SK-N-DZ (cell line): ENCODE measurements at places on chromosomes 2 and 18.
A peak's percentile ranks its signal among the peaks of the same experiment; 100 is the strongest.

DNA sequence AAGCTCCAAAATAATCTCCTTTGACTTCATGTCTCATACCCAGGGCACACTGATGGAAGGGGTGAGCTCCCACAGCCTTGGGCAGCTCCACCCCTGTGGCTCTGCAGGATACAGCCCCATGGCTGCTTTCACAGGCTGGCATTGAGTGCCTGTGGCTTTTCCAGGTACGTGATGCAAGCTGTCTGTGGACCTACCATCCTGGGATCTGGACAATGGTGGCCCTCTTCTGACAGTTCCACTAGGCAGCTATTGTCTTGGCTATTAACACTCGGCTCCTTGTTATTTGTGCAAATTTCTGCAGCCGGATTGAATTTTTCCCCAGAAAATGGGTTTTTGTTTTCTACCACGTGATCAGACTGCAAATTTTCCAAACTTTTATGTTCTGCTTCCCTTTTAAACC is 634.2 kb downstream of the TSN start:
- no peak for DNase-seq

GRCh38 chr2:8478471-8478793 is 203.4 kb upstream of the ID2 start:
- no peak for DNase-seq

- no peak for DNase-seq
Measured at GRCh38 chr2:238487652-238488346, 61.1 kb downstream of the ASB1 start.

DNA sequence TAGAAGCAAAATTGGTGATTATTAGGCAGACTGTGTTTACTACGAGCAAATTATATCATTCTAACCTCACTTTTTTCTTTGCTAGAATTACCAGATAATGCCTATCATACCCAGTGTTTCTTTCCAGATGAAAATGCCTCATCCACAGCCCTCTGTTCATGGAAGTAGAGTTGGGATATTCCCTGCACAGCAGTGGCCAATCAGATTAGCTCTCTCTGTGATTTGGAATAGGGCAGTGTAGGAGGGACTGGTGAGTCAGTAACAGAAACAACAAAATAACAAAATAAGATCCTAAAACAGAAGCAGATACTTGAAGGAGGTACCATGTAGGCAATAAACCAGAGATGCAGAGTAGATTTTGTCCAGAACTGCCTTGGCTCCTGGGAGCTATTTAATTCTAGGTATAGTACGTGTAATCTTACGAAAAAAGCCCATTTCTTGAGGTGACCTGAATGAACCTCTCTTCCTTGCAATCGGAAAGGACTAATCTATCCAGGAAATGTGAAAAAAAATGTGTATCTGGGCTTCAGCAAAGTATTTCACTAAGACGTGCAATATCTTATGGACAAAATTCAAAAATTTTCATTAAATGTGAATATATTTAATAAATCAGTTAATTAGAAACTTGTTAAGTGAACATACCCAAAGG is 18.4 kb upstream of the TMEM17 start:
- no peak for DNase-seq

DNA sequence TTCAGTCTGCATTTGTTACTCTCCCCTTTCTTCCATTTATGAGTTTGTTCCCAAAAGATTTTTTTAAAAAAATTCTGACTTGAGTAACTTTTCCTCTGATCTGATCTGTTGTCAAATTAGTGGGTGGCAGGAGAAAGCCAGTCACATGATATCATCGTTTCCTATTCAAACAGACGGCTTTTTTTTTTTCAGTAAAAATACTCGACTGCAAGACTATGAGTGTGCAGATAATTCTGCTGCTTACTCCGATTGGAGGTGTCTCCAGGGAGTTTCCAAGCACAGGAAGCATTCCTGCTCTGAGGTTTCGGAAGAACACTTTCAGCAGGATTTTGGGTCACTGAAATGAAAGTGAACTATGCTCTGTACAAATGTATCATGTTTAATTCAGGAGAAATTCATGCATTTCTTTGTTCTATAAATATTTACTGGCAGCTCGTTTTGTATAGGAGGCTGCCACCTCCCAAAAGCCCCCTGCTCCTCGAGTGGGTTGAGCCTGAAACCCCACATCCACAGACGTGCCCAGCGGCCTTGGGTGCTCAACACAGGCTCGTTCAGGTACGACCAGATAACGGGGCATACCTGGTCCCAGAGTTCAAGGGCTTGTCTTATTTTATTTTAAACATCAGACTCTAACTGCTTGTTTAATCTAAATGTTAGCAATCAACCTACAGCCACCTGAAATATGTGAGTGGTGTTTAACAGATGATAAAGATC is 126.9 kb upstream of the ZNF516 start:
- DNase-seq, result peak; percentile 39

DNA sequence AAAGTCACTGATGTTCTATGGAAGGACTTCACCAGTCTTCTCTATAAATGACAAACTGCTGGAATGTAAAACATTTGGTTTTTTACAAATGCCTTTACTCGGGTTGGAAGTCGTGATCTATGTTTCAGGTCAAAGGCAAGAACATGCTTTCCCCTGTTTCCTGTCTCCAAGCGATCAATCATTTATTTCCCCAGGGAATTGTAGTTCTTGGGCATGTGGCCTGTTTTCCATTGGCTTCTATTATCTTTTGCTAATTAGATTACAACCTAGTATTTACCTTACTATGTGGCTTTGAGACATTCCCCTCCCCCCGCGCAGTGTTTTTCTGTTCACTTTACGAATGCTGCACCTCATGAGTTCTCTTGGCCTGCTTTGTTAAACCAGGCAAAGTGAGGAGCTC is 684.2 kb downstream of the EPHA4 start:
- peak; percentile 52 for DNase-seq

GRCh38 chr18:61995618-61996017 is 102.8 kb upstream of the RNF152 start:
- no peak for DNase-seq

- no peak for DNase-seq
Measured at GRCh38 chr2:29769847-29770246, 151.5 kb downstream of the ALK start.

GRCh38 chr2:228777855-228778355 is 493.2 kb downstream of the PID1 start:
- DNase-seq, result no peak

- no peak for DNase-seq
Measured at GRCh38 chr2:241728627-241729026, 5.8 kb upstream of the D2HGDH start.

DNA sequence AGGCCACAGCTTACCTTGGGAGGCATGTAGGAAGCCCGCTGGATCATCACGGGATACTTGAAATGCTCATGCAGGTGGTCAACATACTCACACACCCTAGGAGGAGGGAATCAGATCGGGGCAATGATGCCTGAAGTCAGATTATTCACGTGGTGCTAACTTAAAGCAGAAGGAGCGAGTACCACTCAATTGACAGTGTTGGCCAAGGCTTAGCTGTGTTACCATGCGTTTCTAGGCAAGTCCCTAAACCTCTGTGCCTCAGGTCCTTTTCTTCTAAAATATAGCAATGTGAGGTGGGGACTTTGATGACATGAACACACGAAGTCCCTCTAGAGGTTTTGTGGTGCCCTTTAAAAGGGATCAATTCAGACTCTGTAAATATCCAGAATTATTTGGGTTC is 17.9 kb downstream of the TYMS start:
- no peak for DNase-seq

DNA sequence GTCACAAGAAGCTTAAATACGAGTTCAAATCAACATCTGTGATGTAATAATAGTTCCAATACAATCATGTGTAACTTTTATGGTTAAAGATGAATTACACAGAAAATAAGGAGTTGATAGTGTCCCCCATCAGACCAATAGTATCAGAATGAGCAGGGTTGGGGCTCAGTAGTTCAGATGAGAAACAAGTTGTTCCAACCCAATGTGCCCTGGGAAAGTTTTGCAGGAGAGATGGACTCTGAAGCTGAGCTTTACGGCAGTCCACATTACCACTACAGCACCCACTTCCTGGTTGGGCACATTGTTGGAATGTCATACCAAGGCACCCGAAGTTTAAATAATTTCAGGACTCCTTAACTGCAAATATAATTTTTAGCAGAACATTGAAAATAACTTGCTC is 12.1 kb upstream of the CXCR4 start:
- no peak for DNase-seq

GRCh38 chr2:241321886-241322285 is 6.2 kb downstream of the SEPTIN2 start:
- no peak for DNase-seq

GRCh38 chr2:196170213-196170605 is 1.2 kb downstream of the STK17B start:
- peak; percentile 32 for DNase-seq

- DNase-seq, result no peak
Measured at GRCh38 chr18:78123926-78124797, 855.5 kb upstream of the SALL3 start.

- peak; percentile 66 for DNase-seq
Measured at GRCh38 chr2:209334188-209335017, 89.4 kb upstream of the MAP2 start.

- DNase-seq, result no peak
Measured at GRCh38 chr2:183024339-183025095, 13.7 kb downstream of the NCKAP1 start.

GRCh38 chr2:61249521-61250071 is 87.6 kb downstream of the C2orf74 start:
- DNase-seq, result no peak

DNA sequence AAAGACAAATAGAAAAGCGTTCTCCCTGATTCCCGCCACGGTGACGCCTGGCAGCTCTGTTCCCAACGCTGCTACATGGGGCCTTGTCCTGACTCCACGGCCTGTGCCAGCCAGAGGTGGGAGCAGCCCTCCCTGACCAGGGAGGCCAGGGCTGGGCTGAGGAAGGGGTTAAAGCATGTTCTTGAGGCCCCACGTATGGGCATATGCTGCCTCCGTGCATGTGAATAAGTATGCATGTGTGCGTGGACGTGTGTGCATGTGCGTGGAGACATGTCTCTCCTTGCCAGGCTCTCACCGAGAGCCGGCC is 1.6 kb upstream of the SNED1 start:
- no peak for DNase-seq

DNA sequence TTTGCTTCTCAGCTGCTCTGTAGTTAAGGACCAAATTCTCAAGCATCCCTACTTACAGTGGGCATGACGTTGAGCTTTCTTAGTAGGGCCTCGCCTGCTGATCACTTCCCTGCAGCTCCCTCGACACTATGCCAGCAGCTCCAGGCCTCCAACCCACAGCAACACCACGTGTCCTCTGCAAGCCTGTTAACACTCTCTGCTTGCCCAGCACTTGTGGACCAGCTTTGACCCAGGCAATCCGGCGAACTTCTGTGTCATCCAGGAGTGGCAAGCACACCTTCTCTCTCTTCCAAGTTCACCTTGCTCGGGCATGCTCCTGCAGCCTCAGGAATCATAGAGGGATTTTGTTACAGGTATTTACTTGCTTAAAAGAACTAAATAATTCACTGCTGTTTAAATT is 138.6 kb upstream of the FHL2 start:
- no peak for DNase-seq

DNA sequence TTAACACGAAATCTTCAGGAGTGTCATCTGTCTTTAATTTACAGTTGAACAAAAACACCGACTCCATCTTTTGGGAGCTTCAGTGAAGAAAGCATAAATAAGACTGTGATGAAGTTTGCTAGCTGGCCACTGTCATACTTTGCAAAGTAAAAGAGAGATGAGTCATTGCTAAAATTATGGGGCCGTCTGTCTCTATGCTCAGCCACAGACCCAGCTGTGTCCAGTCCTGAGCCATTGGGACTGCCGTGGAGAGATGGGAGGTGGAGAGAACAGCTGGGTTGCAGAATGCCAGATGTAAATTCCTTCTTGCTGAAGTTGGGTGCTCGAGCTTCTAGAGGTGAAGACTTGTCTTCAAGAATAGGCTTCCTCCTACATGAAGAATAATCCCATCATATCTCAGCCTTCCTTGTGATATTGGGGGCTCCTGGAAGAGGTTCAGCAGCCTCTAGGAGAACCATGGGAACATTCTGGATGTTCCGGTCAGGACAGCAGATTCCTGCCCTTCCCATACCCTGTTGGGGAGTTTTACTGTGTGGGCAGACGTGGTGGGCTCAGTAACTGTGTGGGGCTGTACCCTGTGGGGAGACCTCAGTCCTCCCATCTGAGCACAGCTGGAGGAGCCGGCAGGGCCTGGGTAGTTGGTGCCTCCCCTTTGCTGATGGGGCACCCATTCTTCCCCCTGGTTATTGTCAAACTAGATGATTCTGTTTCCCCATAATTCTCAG is 71.1 kb downstream of the LDLRAD4 start:
- no peak for DNase-seq

DNA sequence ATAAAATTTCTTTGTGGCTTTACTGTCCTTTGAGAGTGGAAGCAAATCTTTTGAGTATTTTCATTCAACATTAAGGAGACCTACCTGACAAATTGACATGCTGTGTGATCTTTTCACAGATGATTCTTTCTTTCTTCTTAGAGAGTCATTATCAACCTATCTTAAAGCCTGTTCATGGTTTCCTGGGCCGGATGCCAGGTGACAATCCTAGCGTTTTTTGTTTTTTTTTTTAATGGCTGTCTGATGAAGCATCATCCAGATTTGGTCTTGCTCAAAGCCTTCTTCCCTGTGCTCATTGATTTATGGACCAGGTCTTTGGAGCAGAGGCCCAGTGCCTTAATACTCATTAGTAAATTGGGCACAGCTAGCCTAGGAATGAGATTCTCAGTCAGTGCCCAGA is 9.8 kb upstream of the MGAT5 start:
- no peak for DNase-seq

DNA sequence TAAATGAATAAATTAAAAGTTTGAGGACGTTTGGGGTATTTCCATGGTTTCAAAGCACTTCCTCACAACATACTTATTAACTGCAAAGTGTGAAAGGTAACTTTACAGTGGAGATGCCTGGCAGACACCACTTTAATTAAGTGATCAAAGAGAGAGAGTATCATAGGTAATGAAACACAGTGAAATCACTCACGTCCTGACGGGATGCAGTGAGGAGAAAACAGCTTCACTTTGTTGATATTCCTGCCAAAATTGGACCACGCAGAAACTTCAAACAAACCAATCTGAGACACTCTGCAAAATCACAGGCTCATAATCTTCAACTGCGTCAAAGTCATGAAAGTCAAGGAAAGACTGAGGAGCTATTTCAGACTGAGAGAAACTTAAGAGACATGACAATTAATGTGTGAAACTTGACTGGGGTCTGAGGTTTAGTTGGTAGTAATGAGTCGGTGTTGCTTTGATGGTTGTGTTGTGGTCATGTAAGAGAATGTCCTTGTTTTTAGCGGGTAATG is 66.0 kb upstream of the ITGB6 start:
- DNase-seq, result no peak

GRCh38 chr2:52518678-52519077 is 1248.9 kb upstream of the CHAC2 start:
- DNase-seq, result no peak

GRCh38 chr2:60311524-60311923 is 241.9 kb downstream of the BCL11A start:
- DNase-seq, result no peak

GRCh38 chr18:76518860-76519538 is 24.0 kb upstream of the ZNF516 start:
- DNase-seq, result no peak
